Jurkat, Clone E6-1 (cell line): ENCODE measurements at places on chromosomes 2 and 18.
A peak's percentile ranks its signal among the peaks of the same experiment; 100 is the strongest.

GRCh38 chr2:105081006-105081601, 43.2 kb downstream of the MRPS9 start:
- DNase-seq = no peak

- no peak for DNase-seq
Measured at GRCh38 chr2:237057893-237058300, 27.8 kb upstream of the COPS8 start.

DNA sequence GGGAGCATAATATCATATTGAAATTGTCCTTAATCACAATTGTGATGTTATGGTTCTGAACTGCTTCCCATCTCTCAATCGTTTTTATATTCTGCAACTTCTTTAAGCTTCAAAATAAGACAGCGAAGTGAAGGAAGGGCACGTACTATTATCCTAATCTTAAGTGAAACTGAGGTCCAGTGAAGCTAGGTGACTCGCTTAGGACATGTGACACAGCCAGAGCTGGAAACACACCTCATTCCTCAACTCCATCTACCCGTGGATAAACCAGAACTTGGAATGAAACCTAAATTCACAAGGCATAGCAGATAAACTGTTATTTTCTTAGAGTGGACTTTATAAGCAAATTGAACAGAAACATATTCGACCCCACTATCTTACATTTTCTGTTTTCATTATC, 191.2 kb upstream of the PXDN start:
- DNase-seq = no peak

- DNase-seq = no peak
Measured at GRCh38 chr2:101064505-101064867, 62.4 kb downstream of the RPL31 start.

- DNase-seq = no peak
Measured at GRCh38 chr2:105231232-105231619, 10.3 kb upstream of the GPR45 start.

DNA sequence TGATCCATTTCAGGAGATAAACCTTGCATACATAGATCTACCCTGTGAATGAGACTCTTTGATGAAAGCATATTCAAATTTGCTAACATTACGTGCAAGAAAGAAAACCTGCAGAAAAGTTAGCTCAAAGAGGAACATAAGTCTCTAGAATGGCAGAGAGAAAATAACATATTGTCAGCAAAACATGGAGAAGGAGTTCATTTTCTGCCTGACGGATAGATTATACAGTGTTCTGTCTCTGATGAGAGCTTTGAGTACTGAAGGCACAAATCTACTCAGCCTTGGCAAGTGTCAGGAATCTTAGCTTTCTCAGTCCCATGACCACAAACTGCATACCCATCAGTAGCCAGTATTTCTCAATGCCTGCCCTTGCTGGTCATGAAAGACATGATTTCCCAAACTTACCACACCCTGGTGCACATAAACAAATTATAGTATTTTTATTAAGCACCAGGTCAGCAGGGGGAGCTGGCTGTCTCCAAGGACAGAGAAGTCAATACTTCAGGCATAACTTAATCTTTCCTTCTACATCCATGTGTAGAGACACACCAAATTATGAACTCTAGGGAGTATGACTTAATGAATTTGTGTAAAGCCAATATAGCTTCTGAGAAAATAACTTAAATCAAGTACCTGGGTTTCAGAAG, 401.2 kb upstream of the SOX11 start:
- DNase-seq = peak; percentile 11

DNA sequence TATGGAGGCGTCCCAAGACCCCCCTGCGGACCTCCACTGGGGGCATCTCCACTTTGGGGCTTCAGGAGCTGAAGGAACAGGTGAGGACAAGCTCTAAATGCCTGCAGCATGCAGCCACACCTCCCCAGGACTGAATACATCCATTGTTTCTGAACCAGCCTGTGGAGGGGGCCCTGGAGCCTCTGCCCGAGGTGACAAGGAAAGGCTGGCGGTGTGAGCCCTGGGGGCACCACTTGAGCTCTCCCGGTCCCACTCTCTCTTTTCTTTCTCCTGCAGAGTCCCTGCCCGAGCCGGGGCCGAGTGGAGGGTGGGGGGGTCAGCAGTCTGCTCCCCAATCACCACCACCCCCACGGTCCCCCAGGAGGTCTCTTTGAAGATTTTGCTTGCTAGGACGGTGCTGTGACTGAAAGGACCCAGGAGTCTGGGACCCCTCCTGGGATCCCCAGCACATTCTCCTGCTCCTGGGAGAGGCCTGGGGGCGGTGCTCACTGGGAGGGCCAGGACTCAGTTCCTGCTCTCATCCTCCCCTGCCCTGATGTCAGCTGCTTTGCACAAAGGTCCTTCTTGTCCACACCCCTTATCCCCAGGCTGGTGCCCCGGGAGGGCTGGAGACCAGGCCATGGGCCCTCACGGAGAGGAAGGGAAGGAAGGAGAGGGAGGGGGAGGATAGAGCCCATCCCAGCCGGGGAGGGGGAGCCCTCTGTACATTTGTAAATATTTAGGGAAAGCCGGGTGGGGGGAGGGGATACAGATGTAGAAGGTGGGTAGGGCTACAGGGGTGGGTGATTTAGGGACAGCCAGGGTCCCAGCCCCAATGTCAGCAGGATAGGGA, 5.7 kb downstream of the CHPF start:
- DNase-seq = no peak

- DNase-seq = no peak
Measured at GRCh38 chr2:25523060-25523459, 150.3 kb downstream of the DTNB start.

GRCh38 chr2:28408764-28409599, 16.3 kb downstream of the FOSL2 start:
- peak; percentile 54 for DNase-seq

DNA sequence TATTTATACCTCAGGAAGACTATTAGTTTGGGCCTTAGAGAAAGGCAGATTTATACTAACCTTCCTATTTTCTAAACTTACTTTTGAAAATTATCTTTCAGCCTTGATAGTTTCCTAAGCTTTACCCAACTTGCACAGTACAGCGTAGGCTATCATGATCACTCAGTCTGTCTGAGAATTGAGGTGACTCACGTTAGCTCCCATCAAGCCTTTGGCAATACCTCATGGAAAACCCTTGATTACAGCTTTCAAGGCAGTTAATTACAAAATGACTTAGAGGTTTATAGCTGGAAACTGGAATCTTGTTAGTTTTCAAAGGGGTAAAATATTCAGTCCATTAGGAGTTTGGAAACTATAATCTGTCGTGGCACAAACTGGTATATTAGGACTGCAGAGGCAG, 26.4 kb upstream of the ARMC9 start:
- DNase-seq = no peak

GRCh38 chr2:71796174-71796593, 342.8 kb downstream of the DYSF start:
- DNase-seq = no peak

- no peak for DNase-seq
Measured at GRCh38 chr18:7520200-7520785, 46.8 kb upstream of the PTPRM start.

GRCh38 chr2:165070076-165070475, 114.8 kb upstream of the SLC38A11 start:
- DNase-seq = no peak

DNA sequence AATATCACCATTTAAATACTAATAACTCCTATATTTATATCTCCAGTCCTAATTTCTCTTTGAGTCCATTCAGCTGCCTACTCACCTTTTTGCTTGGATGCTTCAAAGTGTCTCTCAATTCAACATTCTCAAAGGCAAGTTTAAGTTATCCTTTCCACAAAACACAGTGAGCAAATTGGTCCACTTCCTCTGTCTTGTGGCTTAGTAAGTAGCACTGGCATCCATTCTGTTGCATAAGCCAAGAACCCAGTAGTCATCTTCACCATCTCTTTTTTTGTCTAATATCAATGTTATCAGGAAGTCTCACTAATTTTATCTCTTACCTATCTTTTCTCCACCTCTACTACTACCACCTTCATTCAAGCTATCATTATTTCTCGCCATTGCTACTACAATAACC, 27.4 kb upstream of the IL1RL1 start:
- DNase-seq = no peak

- DNase-seq = no peak
Measured at GRCh38 chr2:3129867-3130266, 247.8 kb downstream of the EIPR1 start.

DNA sequence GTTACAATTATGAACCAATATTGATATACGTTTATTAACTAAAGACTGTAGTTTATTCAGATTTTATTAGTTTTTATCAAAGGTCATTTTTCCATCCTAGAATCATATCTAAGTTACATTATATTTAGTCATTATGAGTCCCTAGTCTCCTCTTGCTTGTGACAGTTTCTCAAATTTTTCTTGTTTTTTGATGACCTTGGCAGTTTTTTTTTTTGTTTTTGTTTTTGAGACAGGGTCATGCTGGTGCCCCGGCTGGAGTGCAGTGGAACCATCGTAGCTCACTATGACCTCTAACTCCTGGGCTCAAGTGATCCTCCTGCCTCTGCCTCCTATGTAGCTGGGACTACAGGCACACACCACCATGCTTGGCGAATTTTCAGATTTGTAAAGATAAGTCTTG, 18.3 kb upstream of the SLC39A10 start:
- DNase-seq = no peak

GRCh38 chr2:109609352-109610024, 4.3 kb downstream of the SEPTIN10 start:
- no peak for DNase-seq

- DNase-seq = no peak
Measured at GRCh38 chr2:217249121-217250012, 389.5 kb upstream of the TNP1 start.
